ENCODE measurements at places on chromosomes 5 and 9. TPM values are rescaled to one million over a fixed set of nuclear protein-coding genes. Genes with fewer than 3 reads are reported as not detected.

The SPATA31E1 gene
- not detected for total RNA-seq

The TCF7 gene
- 0.19 TPM for total RNA-seq

The LNPEP gene
- total RNA-seq: 48.3 TPM

The CARTPT gene
- total RNA-seq: not detected

The GGTA1 gene
- 8.7 TPM for total RNA-seq

The ZNF483 gene
- total RNA-seq: 1.8 TPM

The RNF183 gene
- total RNA-seq: not detected

The PHF24 gene
- not detected for total RNA-seq

The CAMK2A gene
- not detected for total RNA-seq

The HSPB3 gene
- not detected for total RNA-seq

The PAM gene
- 271 TPM for total RNA-seq

The MARCHF6 gene
- 63.8 TPM for total RNA-seq

The SLC25A51 gene
- 93.1 TPM for total RNA-seq

The CDH12 gene
- total RNA-seq: not detected

The SEPTIN8 gene
- 67.4 TPM for total RNA-seq

The IL13 gene
- not detected for total RNA-seq

The OCLN gene
- total RNA-seq: 4.4 TPM

The KCNT1 gene
- not detected for total RNA-seq

The ROPN1L gene
- 0.68 TPM for total RNA-seq

The DNAH5 gene
- total RNA-seq: 0.17 TPM

The DND1 gene
- 0.14 TPM for total RNA-seq

The GDNF gene
- not detected for total RNA-seq

The ITK gene
- not detected for total RNA-seq

The LCN6 gene
- total RNA-seq: 0.68 TPM

The SPATA31C1 gene
- total RNA-seq: not detected

The CHSY3 gene
- 3.9 TPM for total RNA-seq

The SHC3 gene
- 0.05 TPM for total RNA-seq

The DNAJA1 gene
- 149 TPM for total RNA-seq

The RNF20 gene
- 42.5 TPM for total RNA-seq

The FYB1 gene
- not detected for total RNA-seq

The TNC gene
- 1.8 TPM for total RNA-seq

The FBP1 gene
- total RNA-seq: 2.2 TPM

The MCCC2 gene
- 29.3 TPM for total RNA-seq

The APBA1 gene
- 4.9 TPM for total RNA-seq

The PPP2CA gene
- total RNA-seq: 132 TPM

The POU5F2 gene
- total RNA-seq: 1.2 TPM

The LCP2 gene
- total RNA-seq: 2.4 TPM

The DMGDH gene
- 1.4 TPM for total RNA-seq

The OBP2B gene
- total RNA-seq: not detected

The GPR21 gene
- total RNA-seq: 0.68 TPM

The TAF11L5 gene
- not detected for total RNA-seq

The DDX4 gene
- total RNA-seq: not detected

All from dermis blood vessel endothelial cell (primary cell).